ENCODE measurements at places on chromosomes 7 and 10.

GRCh38 chr7:52504561-52504960 is 530.9 kb upstream of the POM121L12 start:
- no peak for DNase-seq

- no peak for DNase-seq
These were observed 3.2 kb downstream of the AKR1B15 start for GRCh38 chr7:134552105-134552504.

- no peak for DNase-seq
These were observed 4.7 kb downstream of the CYP3A7 start for GRCh38 chr7:99730238-99730810.

DNA sequence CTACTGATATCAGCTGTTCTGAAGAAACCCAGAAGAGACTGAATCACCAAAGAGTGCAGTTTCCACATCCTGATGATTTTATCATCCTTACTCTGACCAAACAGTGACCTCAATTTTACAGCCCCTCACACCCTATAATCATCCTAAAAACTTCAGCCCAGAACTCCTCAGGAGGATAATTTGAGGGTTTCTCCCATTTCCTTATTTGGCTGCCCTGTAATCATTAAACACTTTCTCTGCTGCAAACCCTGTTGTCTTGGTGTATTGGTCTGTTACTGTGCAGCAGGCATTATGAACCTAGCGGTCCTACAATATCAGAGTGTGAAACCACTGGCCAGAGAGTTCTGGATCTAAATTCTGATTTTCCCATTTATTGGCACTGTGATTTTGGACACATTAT is 141.7 kb downstream of the PCLO start:
- DNase-seq = no peak

DNA sequence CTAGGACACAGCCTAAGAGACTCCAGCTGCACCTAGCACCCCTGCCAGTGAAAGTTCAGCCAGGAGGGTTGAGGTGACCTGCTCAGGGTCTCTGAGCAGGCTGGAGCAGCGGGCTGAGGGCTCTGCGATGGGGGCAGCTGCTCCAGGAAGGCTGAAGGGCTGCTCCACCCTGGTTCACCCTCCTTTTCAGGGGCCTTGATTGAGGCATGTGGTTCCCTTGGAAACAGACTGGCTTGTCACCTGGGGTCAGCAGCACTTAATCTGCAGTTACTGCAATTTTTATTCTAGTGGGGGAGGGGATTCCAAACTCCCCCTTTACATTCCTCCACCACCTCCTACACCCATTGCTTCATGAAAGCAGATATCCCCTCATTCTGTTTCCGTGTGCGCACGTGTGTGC is 85.3 kb upstream of the UNC5B start:
- no peak for DNase-seq

DNA sequence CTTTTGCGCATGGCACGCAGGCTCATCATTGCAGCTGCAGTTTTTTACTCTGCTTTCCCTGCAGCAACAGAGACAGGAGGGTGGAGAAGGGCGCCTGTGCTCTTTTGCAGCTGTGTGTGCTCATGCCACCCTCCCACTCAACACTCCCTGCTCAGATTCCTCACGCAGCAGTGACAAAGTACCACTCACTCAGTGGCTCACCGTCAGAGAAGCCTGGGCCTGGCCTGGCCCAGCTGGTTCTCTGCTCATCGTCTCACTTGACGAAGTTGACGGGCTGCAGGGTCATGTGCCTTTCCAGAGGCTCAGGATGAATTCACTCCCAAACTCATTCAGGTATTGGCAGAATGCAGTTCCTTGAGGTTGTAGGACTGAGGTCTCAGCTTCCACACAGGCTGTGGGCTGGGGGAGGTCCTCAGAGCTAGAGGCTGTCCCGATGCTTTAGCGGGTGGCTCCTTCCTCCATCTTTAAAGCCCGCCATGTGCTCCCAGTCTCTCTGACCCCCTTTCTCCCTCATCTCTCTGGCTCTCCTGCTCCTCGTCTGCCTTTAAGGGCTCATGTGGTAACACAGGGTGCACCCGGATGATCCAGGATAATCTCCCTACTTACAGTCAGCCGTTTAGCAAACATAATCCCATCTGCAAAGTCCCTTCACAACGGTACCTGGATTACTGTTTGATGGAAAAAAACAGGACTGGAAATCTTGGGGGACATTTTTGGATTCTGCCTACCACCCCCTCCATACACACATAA is 25.8 kb downstream of the PTPRE start:
- DNase-seq = no peak

GRCh38 chr7:151490456-151491105 is 29.1 kb downstream of the RHEB start:
- DNase-seq = no peak

All from neural crest cell (in vitro differentiated cells).